T-helper 17 cell (primary cell): ENCODE measurements at places on chromosomes 3 and 15. TPM values are rescaled to one million over a fixed set of nuclear protein-coding genes. Genes with fewer than 3 reads are reported as not detected.

DNA sequence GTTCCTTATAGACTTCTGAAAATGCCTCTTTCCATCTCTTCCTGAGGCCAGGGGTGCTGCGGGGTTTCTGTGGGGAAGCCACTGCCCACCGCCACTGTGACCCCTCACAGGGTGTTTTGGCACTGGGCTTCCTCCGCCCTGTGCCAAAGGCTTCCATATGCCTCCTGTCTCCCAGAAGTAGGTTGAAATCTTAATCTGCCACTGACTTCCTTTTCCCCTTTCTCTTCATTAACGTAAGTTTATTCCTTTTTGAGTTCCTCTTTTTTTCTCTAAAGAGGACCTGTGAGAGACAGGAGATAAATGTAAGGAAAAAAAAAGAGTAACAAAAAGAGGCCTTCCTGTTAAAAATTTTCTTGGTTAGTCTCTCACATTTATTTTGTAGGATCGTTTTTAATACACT is 220.5 kb downstream of the CTNNB1 start:
- DNase-seq = no peak

- no peak for DNase-seq
Observed at GRCh38 chr15:65344914-65345275, 32.9 kb downstream of the IGDCC3 start.

GRCh38 chr3:181718987-181719911 is 7.5 kb downstream of the SOX2 start:
- no peak for DNase-seq

DNA sequence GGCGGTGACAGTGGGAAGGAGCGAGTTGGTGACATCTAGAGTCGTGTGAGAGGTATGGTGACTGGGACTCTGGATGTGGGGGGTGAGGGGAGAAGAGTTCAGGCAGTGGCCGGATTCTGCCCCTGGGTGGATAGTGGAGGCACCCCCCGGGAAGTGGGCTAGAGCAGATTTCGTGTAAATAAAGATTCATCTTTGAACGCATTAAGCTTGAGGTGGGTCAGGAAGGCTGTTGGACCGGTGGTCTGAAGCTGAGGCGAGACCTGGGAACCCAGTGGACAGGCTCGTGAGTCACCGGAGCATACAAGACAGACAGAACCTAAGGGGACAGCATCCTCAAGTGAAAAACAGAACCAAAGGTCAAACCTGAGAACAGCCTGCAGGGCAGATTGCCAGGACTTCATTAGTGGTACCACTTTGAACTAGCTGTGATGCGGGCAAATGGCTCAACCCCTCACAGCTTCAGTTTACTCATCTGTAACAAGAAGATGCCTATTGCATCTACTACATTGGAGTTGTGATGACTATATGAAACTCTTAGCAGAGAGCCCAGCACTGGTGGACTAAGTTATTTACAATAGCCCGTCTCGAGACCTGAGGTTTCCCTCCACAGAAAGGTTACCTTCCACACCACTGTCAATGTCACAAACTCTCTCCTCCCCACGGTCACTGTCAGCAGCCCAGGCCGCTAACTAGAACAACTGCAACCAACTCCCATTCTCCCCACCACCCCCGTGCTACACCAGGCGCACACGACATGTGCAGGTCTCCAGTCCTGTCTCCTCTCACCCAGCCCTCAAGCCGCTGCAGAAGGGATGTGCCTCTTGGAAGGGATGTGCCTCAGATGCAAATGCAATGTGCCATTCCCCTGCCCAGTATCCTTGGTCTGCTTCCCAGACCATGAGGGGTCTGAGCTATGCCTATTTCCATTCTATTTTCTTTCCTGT is 901 bp upstream of the CLN6 start:
- no peak for DNase-seq

- no peak for DNase-seq
Observed at GRCh38 chr3:65734792-65735191, 303.9 kb downstream of the MAGI1 start.

GRCh38 chr3:103085465-103085864 is 650.6 kb downstream of the ZPLD1 start:
- DNase-seq = no peak

DNA sequence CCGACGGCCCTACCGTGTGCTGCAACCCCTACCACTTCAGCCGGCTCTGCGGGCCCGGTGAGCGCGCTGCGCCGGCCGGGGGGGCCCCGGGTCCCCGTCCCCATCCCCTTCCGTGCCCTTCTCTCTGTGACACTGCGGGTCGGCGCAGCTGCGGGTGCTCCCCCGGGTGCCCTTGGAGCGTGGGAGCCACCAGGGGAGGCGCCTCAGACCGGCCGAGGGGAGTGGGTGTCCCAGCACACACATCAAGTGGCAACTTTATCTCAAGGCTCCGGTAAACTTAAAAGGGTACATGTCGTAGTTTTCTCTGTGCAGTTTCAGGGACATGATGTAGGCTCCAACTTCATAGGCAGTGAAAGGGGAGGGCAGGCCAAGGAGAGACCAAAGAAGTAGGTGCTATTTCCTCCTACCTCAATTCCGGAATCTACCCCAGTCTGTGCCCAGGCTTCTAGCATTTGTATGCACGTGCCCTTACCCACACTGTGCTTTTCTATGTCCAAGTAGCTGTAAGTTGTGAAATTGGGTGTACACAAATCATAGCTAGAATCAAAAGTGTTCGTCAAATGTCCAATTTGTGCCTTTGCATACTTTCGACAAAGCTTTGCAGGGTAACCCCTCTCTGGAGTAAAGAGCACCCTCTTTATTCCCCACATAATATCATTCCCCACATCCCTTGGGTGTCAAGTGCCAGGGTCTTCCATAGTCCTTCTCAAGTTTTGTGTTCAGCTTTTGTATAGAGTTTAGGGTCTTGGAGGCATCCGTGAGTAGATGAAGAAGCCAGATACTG is 2.2 kb downstream of the SMAD6 start:
- no peak for DNase-seq

The GABRR3 gene
- total RNA-seq = not detected

DNA sequence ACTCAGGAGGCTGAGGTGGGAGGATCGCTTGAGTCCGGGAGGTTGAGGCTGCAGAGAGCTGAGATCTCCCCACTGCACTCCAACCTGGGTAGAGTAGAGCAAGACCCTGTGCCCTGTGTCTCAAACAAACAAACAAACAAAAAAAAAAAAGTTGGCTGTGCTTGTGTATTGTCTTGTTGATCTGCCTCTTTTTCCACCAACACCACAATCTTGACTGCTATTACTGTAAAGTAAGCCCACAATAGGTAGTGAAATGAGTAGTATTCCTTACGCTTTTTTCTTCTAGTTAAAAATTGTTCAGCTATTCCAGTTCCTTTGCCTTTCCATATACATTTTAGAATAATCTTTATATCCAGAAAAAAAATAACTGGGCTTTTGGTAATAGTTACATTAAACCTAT is 35.5 kb downstream of the PTH1R start:
- no peak for DNase-seq

- no peak for DNase-seq
Observed at GRCh38 chr15:66789029-66790025, 87.3 kb downstream of the SMAD6 start.

- DNase-seq = no peak
Observed at GRCh38 chr3:155548195-155548594, 196.7 kb downstream of the PLCH1 start.

DNA sequence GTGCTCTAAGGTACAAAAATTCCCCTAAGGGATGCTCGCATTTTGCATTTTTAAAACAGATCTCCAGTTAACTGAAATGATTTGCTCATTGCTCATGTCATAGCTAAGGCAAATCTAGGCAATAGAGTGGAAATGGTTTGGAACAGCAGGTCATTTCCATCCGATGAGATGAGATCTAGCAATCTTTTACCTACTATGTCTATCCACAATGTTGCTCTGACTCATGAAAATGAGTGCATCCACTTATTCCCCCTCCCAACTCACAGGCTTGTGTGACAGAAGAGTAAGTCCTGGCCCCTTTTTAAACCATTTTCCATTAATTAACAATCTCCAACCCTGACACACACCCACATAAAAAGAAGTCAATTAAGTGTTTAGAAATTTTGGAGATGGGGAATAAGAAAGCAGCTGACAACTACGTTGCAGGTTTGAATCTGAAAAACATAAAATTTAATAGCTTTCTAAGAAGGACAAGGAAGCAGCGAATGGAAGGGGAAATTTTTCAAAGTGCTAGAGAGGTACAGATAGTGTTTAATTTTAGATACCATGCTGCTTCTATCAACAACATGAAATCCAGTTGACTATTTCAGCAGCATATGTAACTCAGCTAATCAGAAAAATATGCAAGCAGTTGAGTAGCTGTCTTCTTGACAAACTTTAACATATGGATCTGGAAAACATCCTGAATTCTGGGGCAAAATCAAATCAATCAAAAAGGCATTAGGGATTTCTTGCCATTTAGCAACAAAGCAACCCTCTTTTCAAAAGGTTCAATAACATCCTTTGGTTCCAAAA is 112.0 kb downstream of the TMCO5A start:
- DNase-seq = no peak

DNA sequence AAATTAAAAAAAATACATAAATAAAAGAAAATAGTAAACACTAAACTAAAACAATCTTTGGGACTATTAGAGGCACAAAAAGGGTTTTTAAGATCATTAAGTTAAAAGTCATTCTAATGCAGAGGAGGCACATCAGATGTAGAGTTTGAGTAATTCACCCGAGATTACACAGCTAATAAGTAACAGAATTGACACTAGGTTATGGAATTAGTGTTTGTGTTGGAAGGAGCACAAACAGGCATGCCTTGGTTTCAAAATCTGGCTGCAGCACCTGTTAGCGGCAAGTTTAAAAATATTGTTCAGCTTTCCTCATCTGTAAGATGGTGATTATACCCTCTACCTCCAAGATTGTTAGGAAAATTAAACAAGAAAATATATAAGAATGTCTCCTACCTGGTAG is 39.0 kb downstream of the RASA2 start:
- no peak for DNase-seq

- no peak for DNase-seq
Observed at GRCh38 chr15:67241132-67241855, 13.2 kb downstream of the AAGAB start.

DNA sequence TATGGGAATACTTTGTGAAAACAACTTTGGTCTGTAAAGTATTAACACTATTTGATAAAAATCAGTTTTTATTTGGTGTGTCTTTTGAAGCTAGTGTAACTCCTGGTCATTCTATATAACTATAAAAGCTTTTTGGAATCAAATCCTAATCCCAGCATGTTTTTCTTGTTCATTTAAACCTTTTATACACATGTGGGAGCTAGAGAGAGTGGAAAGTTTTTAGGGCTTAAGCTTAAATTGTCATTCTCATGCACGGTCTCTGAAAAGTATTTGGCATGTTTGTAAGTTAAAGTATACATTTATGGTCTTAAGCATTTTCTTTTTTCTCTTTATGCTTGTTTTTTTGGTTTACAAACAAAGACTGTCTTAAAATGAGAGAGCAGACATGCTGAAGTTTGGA is 83.4 kb upstream of the RARB start:
- no peak for DNase-seq

GRCh38 chr3:53324105-53324504 is 23.2 kb downstream of the DCP1A start:
- DNase-seq = no peak

The REC114 gene
- total RNA-seq = not detected

The CCNDBP1 gene
- total RNA-seq = 73.5 TPM

GRCh38 chr15:85417276-85417675 is 36.9 kb downstream of the AKAP13 start:
- no peak for DNase-seq
